Activated CD4-positive, alpha-beta memory T cell treated with anti-CD3 and anti-CD28 coated beads for 36 hours (primary cell): ENCODE measurements at places on chromosomes 7 and 10.

DNA sequence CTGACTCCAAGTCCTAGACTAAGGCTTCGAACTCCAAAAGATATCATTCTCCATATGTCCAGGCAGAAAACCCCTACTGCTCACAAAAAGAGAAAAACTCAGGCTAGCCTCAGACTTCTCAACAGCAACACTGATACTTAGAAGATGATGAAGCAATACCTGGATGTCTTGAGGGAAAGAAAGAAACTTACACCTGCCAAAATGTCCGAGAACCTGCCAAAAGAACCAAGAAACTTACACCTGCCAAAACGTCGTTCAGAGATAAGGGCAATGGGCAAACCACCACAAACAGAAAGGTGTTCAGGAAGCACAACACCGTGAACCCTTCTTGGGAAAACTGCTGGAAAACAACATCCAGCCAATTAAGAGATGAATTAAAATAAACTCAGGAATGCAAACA is 15.3 kb downstream of the ABLIM1 start:
- H3K27ac ChIP-seq: no peak overlapping the region
- no peaks in the 10 kb centered on the region for H3K27me3 ChIP-seq
- H3K4me1 ChIP-seq: no peaks in the 10 kb centered on the region

GRCh38 chr10:122282909-122283308 is 11.8 kb downstream of the BTBD16 start:
- DNase-seq: no peak
- no peaks in the 10 kb centered on the region for H3K36me3 ChIP-seq
- no peak overlapping the region for H3K27ac ChIP-seq
- peaks cover 4% of the 10 kb centered on the region for H3K4me1 ChIP-seq
- no peak overlapping the region for H3K4me3 ChIP-seq
- peaks cover 20% of the 10 kb centered on the region for H3K27me3 ChIP-seq

DNA sequence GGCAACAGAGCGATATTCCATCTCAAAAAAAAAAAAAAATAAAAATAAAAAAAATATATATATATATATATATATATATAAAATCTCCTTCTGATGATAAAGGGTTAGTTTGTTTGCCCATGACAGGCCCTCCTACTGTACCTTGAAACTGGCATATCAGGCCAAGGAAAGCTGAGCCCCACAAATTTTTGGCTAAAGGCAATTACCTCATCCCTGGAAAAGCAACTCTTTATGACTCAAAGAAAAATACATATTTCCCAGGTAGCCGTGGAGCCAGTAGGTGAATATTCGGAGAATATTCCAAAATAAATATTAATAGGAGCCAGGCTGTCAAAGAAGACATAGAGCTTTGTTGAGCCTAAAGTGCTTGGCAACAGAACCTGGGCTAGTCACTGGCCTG is 245.1 kb downstream of the GALNT17 start:
- H3K4me3 ChIP-seq: no peak overlapping the region
- H3K27me3 ChIP-seq: no peaks in the 10 kb centered on the region
- no peaks in the 10 kb centered on the region for H3K36me3 ChIP-seq

- no peaks in the 10 kb centered on the region for H3K4me1 ChIP-seq
- no peak overlapping the region for H3K27ac ChIP-seq
Observed at GRCh38 chr10:115566867-115567266, 473.7 kb downstream of the ATRNL1 start.

GRCh38 chr10:87578160-87578841 is 73.6 kb downstream of the MINPP1 start:
- no peaks in the 10 kb centered on the region for H3K36me3 ChIP-seq
- no peak overlapping the region for H3K4me3 ChIP-seq
- no peak for DNase-seq
- no peak overlapping the region for H3K27ac ChIP-seq

DNA sequence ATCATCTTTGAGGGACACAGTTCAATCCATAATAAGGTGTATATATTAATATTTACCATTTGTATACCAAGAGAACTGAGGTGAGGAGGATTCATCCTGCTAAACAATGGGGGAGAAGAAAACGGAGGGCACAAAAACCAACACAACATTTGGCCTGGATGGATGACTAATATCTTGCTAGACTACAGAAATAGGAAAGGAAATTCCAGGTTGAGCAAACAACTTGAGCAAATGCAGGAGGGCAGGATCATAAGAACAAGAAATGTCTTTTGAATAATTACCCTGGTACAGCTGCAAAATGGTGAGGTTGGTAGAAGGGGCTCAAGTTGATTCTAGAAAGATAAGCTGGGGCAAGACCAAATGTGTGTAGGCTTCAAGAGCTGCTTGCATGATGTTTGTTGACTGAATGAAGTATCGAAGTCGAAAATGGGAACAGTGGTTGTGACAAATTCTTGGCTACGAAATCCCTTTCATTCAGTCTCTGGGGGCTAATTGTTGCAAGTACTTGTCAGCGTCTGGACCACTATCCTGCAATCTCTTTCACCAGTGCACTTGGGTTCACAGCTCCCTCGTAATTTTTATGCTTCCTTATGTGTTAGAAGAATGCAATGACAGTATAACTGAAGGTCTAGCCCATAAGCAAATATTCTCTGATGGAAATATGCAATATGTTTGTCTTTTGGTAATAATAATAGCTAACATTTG is 176.2 kb downstream of the PTEN start:
- H3K36me3 ChIP-seq: no peaks in the 10 kb centered on the region
- DNase-seq: no peak
- no peaks in the 10 kb centered on the region for H3K27me3 ChIP-seq
- H3K4me3 ChIP-seq: no peak overlapping the region
- H3K27ac ChIP-seq: no peak overlapping the region

DNA sequence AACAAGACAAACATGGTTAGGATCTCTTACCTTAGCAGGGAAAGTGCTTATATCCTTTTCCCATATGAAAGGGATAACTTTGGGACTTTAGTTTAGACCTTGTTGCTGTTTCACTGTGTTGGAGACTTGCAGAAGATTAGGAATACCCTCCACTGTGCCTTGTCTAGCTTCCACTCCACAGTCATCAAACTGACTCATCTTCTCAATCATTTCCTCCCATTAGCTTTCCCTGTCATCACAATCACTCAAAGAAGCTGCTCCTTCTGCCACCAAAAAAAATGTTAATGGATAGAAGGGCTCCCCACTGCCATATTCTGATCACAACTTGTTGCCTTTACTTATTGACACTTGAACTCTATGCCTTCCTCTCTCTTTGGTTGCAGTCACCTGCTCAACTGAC is 16.8 kb downstream of the GNG11 start:
- no peak for DNase-seq
- no peak overlapping the region for H3K4me3 ChIP-seq
- no peaks in the 10 kb centered on the region for H3K27me3 ChIP-seq
- no peaks in the 10 kb centered on the region for H3K36me3 ChIP-seq
- H3K4me1 ChIP-seq: no peaks in the 10 kb centered on the region

GRCh38 chr10:86167121-86167761 is 199.4 kb downstream of the GRID1 start:
- no peaks in the 10 kb centered on the region for H3K4me1 ChIP-seq
- no peak for DNase-seq
- no peak overlapping the region for H3K4me3 ChIP-seq
- peaks cover 4% of the 10 kb centered on the region for H3K27me3 ChIP-seq
- H3K36me3 ChIP-seq: no peaks in the 10 kb centered on the region

DNA sequence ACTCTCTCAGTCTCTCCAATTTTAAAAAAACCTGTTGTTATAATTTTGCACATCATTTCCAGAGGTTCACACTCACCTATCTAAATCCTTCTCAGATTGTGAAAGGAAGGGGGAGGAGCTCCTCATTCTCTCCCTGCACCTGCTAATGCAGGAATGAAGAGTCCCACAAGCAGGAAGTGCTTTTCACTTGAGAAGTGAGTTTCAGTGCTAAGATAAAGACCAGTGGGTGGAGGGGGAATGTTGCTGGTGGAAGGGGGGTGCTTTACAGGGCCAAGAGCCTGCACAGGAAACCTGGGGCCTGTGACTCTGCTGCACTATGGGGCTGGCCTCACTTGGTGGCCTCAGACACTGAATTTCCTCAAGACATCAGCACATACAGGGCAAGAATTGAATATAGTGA is 176.4 kb downstream of the PTPN20 start:
- H3K27me3 ChIP-seq: no peaks in the 10 kb centered on the region
- H3K4me3 ChIP-seq: no peak overlapping the region
- H3K36me3 ChIP-seq: no peaks in the 10 kb centered on the region
- peaks cover 5% of the 10 kb centered on the region for H3K4me1 ChIP-seq

GRCh38 chr7:7923818-7924217 is 44.8 kb upstream of the GLCCI1 start:
- H3K36me3 ChIP-seq: no peaks in the 10 kb centered on the region
- no peak for DNase-seq
- H3K27me3 ChIP-seq: no peaks in the 10 kb centered on the region
- H3K27ac ChIP-seq: no peak overlapping the region
- H3K4me3 ChIP-seq: no peak overlapping the region

- no peak for DNase-seq
- peaks cover 2% of the 10 kb centered on the region for H3K36me3 ChIP-seq
- H3K4me1 ChIP-seq: peaks cover 34% of the 10 kb centered on the region
- H3K27me3 ChIP-seq: peaks cover 4% of the 10 kb centered on the region
Observed at GRCh38 chr7:156927571-156928405, 21.7 kb upstream of the NOM1 start.

DNA sequence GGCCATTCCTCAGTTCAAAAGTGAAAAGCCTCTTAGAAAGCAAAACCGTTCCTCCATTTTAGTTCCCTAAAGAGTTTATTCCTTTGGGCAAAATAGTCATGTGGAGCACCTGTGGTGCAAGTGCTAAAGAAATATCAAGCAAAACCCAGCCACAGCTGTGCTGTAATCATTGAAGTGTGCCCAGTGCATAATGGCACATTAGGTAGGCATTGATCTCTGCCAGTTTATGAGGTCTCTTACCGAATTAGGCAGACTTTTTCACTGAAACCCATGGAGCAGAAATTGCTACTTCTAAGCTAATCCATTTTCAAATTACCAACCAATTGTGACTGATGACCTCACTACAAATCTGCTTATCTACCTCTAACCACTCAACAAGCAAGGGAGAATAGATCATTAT is 97.2 kb upstream of the SEMA3A start:
- no peak overlapping the region for H3K27ac ChIP-seq
- no peaks in the 10 kb centered on the region for H3K4me1 ChIP-seq
- no peak overlapping the region for H3K4me3 ChIP-seq
- no peaks in the 10 kb centered on the region for H3K36me3 ChIP-seq
- no peaks in the 10 kb centered on the region for H3K27me3 ChIP-seq

DNA sequence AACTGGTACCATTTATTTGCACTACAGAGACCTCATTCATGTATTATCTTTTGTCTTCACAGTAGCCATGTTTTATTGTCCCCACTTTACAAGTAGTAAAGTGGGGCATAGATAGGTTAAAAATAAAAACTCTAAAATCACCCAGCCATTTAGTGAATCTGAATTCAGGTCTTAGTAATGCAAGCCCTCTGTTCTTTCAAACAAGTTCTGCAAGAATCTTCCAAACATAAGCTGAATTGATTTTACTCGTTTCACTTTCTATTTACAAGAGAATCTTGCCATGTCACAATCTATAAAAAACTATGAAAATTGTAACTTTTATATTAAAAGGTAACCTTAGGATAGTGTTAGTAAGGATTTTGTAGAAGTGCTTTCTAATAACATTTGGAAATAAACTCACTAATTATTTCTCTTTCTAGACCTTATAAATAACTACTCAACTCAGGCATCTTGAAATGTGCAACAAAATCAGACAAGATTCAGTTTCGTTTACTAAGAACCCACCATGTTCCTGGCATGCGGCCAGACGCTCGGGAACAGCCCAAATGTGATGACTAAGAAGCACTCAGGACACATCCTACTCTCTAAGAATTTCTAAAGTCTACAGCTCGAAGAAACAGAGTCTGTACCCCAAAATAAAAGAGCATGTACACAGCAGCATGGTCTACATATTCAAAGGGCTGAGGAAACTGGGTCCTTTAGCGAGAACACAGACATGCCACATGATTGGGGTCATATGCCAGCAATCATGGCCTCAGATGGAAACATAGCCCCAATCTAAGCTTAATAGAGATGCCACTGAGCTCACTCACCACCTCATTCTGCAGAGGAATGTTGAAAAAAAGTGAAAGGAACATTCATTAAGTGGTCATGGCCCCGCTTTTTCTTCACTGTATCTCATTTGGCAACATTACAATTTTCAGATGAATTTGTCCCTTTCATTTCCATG is 167.6 kb downstream of the AMPH start:
- H3K27me3 ChIP-seq: no peaks in the 10 kb centered on the region
- H3K4me3 ChIP-seq: peak overlapping the region; percentile 47
- peaks cover 18% of the 10 kb centered on the region for H3K4me1 ChIP-seq
- peak overlapping the region; percentile 39 for H3K27ac ChIP-seq

- peaks cover 20% of the 10 kb centered on the region for H3K4me1 ChIP-seq
- H3K36me3 ChIP-seq: no peaks in the 10 kb centered on the region
- H3K4me3 ChIP-seq: no peak overlapping the region
- peaks cover 26% of the 10 kb centered on the region for H3K27me3 ChIP-seq
- DNase-seq: no peak
- H3K27ac ChIP-seq: no peak overlapping the region
Observed at GRCh38 chr7:155992107-155992506, 179.8 kb upstream of the SHH start.

DNA sequence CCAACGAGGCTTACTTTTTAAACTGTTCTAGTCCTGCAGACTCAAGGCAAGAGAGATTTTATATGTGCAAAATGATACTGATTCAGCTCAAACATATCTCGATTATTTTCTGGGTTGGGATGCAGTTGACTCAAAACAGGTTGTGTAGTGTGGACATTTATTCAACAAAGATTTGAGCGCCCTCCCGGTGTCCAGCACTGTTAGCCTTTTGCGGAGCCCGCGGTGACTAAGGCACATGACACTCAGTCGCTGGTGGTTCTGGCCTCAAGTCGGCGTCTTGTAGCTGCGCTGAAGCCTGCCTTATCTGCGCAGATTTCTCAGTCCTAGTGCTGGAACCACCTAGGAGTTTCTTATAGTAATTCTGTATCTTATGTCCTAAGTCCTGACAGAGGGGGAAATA is 938 bp upstream of the CADPS2 start:
- DNase-seq: no peak
- H3K4me3 ChIP-seq: no peak overlapping the region
- H3K36me3 ChIP-seq: peaks cover 2% of the 10 kb centered on the region
- peaks cover 36% of the 10 kb centered on the region for H3K27me3 ChIP-seq

DNA sequence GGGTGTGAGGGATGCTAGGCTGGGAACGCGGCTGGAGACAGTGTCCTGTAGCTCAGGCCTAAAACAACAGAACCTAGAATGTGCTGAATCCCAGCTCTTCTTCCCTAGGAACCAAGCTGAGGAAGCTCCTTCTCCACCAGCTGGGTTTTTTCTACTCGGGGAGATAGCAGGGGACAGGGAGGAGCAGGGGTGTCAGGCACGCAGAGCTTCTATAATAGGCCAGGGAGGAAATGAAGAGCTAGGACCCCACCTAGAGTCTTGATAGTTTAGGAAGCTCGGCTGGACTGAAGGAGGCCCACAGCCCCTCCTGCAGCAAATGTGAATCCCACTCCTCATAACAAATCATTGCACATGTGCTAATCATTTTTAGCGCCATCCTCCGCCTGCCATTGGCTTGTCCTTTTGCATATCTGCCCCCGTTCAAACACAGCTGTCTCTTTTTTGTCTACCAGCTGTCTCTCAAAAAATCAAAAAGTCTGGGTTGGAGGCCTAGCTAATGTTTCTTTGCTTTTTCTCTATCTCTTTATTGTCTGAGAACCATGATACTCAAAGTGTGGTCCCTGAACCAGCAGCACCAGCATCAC is 24.1 kb upstream of the FAM180A start:
- peaks cover 12% of the 10 kb centered on the region for H3K27me3 ChIP-seq
- no peak for DNase-seq
- no peaks in the 10 kb centered on the region for H3K36me3 ChIP-seq
- no peaks in the 10 kb centered on the region for H3K4me1 ChIP-seq
- no peak overlapping the region for H3K4me3 ChIP-seq

GRCh38 chr10:123548770-123549169 is 117.4 kb upstream of the GPR26 start:
- no peak for DNase-seq
- peaks cover 18% of the 10 kb centered on the region for H3K27me3 ChIP-seq
- H3K27ac ChIP-seq: no peak overlapping the region
- no peaks in the 10 kb centered on the region for H3K36me3 ChIP-seq
